Smooth muscle cell of bladder (primary cell): ENCODE measurements at places on chromosomes 5 and 9. TPM values are rescaled to one million over a fixed set of nuclear protein-coding genes. Genes with fewer than 3 reads are reported as not detected.

Gene MCC
- 64.7 and 91.6 TPM in 2 replicates for total RNA-seq

Gene SPAG8
- 0.71 and 1.2 TPM in 2 replicates for total RNA-seq

Gene PPP2R2B
- under 0.01 and 0.37 TPM in 2 replicates for total RNA-seq

Gene PCDHA3
- total RNA-seq, result 0.14 and 0.28 TPM in 2 replicates

Gene DTWD2
- 3.0 and 3.5 TPM in 2 replicates for total RNA-seq
